ENCODE measurements at places on chromosomes 1 and 21.

DNA sequence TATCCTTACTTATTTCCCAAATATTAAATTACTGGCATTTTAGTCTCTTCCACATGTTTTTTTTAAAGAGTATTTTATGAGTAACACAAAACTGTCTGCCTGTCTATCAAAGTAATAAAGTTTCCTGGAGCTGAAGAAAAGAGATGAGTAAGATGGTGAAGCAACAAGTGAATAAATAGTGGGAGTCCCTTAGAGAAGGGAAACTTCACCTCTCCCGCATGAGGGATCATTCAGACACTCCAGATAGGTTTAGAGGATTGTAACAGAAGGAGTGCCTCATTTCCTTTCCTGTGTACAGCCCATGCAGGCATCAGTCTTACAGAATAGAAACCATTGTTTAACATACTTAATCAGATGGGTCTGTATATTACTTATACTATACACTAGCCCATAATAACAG, 205.7 kb downstream of the USP25 start:
- no peak for DNase-seq

- DNase-seq: no peak
These were observed 39.2 kb upstream of the SCMH1 start for GRCh38 chr1:41281334-41281733.

DNA sequence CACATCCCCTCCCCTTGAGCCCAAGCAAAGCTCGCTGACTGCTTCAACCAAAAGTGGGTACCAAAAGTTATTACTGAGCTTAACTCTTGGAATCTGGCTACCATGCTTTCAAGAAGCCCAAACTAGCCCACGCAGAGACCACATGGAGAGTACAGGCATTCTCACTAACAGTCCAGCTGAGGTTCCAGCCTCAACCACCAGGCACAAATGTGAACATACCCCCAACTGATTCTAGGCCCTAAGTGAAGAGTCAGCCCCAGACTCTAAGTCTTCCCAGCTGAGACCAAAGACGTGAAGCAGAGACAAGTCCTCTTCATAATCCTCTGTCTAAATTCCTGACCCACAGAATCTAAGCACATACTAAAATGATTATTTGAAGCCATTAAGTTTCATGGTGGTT, 36.8 kb downstream of the EVI5 start:
- DNase-seq: no peak

GRCh38 chr21:17859661-17860060, 40.5 kb upstream of the C21orf91 start:
- DNase-seq: no peak

DNA sequence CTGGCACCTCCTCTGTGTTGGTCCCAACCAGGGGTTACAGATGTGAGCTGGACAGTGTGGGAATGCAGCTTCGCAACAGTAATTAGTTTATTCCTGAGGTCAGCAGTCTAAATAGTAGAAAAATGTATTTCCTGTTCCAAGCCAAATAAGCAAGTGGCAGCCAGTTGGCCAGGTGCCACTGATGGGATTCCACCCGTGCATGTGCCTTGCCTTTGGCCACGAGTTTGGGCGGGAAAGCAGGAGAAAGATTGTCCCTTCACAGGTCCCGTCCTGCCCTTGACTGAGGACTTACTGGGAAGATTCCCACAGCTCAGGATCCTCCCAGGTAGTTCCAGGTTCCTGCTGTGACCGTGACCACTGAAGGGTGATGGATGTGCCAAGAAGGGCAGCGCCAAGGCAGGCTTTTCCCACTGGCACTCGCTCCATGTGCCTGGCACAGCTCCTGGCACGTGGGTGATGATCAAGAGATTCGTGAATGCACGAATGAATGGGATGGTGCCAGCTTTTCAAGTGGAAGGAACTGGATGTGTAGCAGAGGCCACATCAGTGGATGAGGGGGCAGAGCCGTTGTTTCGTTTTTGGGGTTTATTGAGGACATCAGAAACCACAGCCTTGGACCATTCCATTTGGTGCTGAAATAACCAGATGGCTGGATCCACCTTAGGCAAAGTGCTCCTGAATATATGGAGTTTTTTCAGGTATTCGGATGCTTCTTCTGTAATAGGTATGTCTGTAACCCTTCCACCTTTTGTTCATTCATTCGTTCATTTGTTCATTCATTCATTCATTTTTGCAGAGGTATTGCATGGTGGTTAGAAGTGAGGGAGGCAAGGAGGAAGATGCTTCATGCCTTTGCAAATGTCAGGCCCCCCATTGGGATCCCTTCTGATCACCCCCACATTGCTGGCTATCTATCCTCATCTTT, 62.4 kb upstream of the WNT4 start:
- DNase-seq: peak; percentile 44
